Posterior vena cava (tissue), 2 donors: ENCODE measurements at places on chromosomes 2 and 18. TPM values are rescaled to one million over a fixed set of nuclear protein-coding genes. Genes with fewer than 3 reads are reported as not detected.

MAIP1 gene
- 12.3 TPM for total RNA-seq

CNDP1 gene
- total RNA-seq, result 0.19 TPM

SLC5A6 gene
- total RNA-seq, result 16.8 TPM

ARHGEF4 gene
- total RNA-seq, result 14.7 TPM

LIMS3 gene
- 4.9 TPM for total RNA-seq

HRH4 gene
- not detected for total RNA-seq

ARHGAP15 gene
- total RNA-seq, result 12.0 TPM

PRKCE gene
- total RNA-seq, result 26.9 TPM

DLGAP1 gene
- 0.05 TPM for total RNA-seq

SPATA3 gene
- total RNA-seq, result not detected

SOX11 gene
- not detected for total RNA-seq

ZCCHC2 gene
- total RNA-seq, result 26.3 TPM
